ENCODE measurements at places on chromosomes 1 and 21.

GRCh38 chr1:154304664-154305337 is 16.1 kb upstream of the AQP10 start:
- DNase-seq: no peak

DNA sequence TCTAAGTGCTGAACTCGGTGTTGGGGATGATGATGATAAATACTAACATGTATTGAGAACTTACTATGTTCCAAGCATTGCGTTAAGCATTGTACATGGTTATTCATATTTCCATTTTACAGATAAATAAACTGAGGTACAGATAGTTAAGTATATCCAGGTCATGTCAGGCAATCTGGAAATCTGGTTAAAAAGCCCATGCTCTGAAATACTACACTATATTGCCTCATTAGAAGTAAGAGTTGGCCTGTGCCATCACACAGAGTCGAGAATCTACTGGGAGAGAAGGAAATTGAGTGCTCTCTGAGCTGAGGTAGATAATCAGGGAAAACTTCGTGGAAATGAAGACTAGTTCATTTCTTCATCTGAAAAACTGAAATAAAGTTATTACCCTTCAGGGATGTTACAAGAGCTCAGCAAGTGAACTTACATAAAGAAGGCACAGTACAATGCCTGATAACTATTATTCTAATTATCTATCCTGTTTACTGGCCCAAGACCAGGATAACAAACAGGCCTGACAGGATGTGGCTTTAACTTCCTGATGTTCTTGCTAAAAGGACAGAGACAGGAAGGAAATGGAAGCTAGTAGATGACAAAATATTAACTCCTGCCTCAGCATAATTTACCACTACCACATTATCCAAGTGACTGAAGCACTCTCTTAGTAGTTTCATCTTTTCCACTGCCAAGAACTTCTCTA is 85.6 kb downstream of the EPS15 start:
- no peak for DNase-seq

- DNase-seq: no peak
Measured at GRCh38 chr21:26453267-26453666, 119.8 kb downstream of the CYYR1 start.

DNA sequence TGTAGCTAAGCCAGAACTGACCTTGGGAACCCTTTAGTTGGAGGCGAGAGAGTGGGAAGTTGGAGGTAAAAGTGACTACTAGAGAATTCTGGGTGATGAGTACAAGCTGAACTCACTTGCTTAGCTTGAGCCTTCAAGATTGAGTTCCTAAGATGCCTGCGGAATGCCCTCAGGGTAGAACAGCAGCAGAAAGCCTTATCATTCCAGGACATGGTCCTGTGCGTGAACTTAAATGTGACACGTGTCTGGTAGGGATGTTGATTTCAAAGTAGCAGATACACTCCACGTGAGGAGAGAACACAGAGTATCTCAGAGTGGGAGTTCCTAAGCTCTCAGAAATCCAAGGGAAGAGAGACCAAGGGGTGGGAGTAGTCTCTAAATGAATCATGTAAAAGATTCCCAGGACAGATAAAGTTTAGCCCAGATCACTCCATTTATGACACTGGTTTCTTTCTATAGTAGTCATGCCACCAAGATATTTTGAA is 60.1 kb downstream of the KCNK1 start:
- no peak for DNase-seq

GRCh38 chr21:28334407-28334806 is 658.3 kb downstream of the LTN1 start:
- no peak for DNase-seq
